ENCODE measurements at places on chromosomes 5 and 9. TPM values are rescaled to one million over a fixed set of nuclear protein-coding genes. Genes with fewer than 3 reads are reported as not detected.

DNA sequence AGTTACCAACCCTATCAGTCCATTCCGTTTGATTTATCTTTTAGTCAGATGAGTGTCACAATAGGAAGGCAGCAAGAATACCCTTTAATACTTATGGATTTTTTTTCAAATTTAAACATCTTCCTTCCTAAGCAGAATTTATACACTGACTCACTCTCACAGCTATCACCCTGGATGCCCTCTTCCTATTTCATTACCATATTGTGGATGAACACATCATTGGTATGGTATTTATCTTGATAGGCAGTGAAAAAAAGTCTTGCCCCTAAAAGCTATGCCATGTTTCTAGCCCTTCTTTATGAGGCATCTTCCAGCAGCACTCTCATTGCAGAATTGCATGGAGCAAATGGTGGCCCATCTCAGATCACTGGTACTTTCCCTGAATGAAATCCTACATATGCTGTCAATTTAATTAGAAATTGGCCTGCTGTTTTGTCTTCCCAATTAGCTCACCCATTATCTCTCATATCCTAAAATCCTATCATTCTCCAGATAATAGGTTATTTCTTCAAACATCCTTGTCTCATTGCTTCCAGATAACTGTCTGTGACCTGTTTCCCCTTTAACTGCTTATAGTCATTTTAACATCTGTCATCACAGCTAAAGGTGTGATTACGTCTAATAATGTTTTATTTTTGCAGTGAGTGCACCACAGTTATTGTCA lies 433.5 kb upstream of the POU5F2 start:
- no peak overlapping the region for H3K27ac ChIP-seq
- no peak for DNase-seq
- H3K27me3 ChIP-seq = peaks cover 4% of the 10 kb centered on the region
- no peaks in the 10 kb centered on the region for H3K36me3 ChIP-seq

GRCh38 chr9:36791222-36791950 lies 218.7 kb downstream of the MELK start:
- H3K27ac ChIP-seq = no peak overlapping the region
- H3K4me3 ChIP-seq = no peak overlapping the region
- no peaks in the 10 kb centered on the region for H3K36me3 ChIP-seq
- no peak for DNase-seq
- H3K27me3 ChIP-seq = peaks cover 3% of the 10 kb centered on the region

DNA sequence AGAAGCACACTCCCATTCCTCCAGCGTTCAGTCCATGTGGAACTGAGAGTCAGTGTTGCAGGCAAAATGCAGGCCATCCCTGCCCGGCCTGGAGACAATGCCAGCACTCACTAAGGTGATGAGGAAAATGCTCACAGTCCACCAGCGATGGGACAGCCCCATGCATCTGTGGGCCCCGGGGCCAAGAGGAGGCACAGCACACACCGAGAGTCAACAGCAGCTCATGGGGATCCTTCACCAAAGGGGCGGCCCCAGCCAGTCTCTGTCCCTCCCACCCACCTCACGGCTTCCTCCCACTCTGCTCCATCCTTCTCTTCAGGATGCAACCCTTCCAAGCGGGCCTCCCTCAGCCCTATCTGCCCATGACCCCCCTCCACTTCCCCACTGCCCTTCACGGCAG lies 6.2 kb downstream of the SEMA4D start:
- peak overlapping the region; percentile 62 for H3K27ac ChIP-seq
- DNase-seq = no peak
- H3K36me3 ChIP-seq = peaks cover 47% of the 10 kb centered on the region
- peaks cover 73% of the 10 kb centered on the region for H3K4me1 ChIP-seq
- no peaks in the 10 kb centered on the region for H3K27me3 ChIP-seq

DNA sequence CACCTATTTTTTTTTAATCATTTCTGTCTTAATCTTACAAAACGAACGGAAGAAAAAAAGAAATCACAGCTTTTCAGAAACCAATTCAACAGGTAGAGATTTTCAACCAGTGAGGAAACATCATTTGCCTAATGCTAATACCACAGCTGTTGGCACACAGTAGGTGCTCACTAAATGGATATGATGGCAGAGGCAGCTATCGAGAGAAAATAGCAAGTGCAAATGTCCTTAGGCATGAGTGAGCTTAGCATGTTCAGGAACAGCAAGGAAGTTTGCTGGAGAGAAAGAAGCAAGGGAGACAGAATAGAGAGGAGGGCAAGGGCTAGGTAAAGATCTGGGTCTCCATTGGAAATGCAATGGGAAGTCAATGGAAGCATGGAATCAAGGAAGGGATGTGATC lies 49.2 kb downstream of the CEMIP2 start:
- H3K36me3 ChIP-seq = peaks cover 34% of the 10 kb centered on the region
- no peak overlapping the region for H3K27ac ChIP-seq
- no peaks in the 10 kb centered on the region for H3K27me3 ChIP-seq
- no peaks in the 10 kb centered on the region for H3K4me1 ChIP-seq
- H3K4me3 ChIP-seq = no peak overlapping the region

DNA sequence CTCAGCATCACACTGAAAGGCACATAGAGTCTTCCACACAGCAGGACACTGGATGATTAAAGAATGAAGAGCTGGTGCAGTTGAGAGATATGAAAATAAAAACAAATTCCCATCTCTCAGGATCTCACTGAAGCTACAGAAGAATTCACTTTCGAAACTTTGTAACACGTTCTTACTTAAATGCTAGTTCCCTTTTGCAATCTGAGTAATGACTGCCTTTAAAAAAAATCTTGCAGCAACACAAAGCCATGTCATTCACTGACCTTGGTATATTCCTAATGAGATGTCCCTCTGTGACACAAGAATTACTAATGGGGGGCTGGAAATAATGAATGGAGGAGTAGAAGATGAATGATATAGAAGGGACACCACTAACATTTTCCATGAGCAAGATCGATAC lies 201.8 kb downstream of the GLIS3 start:
- DNase-seq = no peak
- H3K27ac ChIP-seq = no peak overlapping the region
- H3K27me3 ChIP-seq = peaks cover 2% of the 10 kb centered on the region
- no peak overlapping the region for H3K4me3 ChIP-seq
- H3K36me3 ChIP-seq = no peaks in the 10 kb centered on the region

Gene ADAMTS2
- total RNA-seq = not detected

GRCh38 chr9:27165670-27166069 lies 56.6 kb downstream of the TEK start:
- no peak overlapping the region for H3K4me3 ChIP-seq
- no peak for DNase-seq
- no peaks in the 10 kb centered on the region for H3K36me3 ChIP-seq
- no peaks in the 10 kb centered on the region for H3K4me1 ChIP-seq

- H3K36me3 ChIP-seq = peaks cover 12% of the 10 kb centered on the region
- no peak for DNase-seq
- no peak overlapping the region for H3K27ac ChIP-seq
These were observed 40.2 kb downstream of the NSUN2 start for GRCh38 chr5:6592601-6593000.

DNA sequence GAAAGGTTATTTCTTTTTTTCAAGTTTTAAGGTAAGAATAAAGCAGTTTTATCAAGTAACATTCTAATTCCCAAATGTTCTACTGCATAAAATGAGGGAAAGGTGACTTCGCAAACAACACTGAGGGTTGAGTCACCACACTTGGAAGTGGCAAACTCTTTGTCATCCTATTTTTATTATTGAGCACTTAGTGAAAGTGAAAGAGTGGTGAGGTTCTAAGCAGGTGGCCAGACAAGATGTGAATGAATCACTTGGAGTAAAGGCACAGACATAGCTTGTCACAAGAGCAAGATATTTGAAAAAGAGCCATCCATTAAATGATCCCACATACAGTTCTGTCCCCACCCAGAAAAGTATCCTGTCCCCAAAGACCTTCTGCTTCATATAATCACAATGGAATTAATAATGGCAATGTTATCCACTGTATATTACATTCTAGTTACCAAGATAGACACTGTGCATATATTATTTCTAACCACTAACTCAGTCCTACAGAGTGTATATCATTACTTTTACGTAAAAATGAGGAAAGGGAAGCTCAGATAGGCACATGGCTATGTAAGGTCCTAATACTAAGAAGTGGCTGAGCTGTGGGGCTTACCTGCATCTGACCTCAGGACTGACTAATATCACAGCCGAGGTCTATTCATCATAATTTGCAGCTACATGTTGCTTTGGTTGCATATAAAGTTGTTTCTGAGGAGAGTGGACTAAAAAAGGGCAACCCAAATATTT lies 730.4 kb upstream of the MEF2C start:
- H3K36me3 ChIP-seq = no peaks in the 10 kb centered on the region
- no peak for DNase-seq
- H3K4me1 ChIP-seq = no peaks in the 10 kb centered on the region
- H3K4me3 ChIP-seq = no peak overlapping the region
- no peaks in the 10 kb centered on the region for H3K27me3 ChIP-seq

All from activated naive CD8-positive, alpha-beta T cell treated with anti-CD3 and anti-CD28 coated beads, Interleukin-2, amount 10 ng/mL, durations not matched to agents 7 days and 5 days (primary cell).